Stimulated activated CD4-positive, alpha-beta T cell treated with anti-CD3 and anti-CD28 coated beads, Interleukin-15, amount 100 ng/mL, for 48 hours (primary cell): ENCODE measurements at places on chromosomes 2 and 18.

DNA sequence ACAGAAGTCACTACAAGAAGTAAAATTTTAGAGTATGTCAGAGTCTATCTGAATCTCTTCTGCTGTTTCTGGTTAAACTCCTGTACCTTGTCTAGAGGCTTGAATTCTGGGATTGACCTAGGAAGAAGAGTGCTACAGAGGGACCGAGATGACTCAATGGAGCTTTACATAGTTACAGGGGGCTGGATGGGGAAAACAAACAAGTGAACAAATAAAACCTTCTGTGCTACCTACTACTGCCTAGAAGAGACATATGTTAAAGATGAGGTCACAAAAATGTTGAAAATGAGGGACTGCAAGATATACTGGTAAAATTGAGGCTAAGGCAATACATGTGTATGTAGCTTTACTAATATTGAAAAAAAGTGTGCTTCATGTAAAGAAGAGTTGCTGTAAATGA, 265.4 kb upstream of the TFPI start:
- no peak for DNase-seq

GRCh38 chr2:235206399-235206798, 254.6 kb downstream of the SH3BP4 start:
- DNase-seq, result no peak

GRCh38 chr2:6834163-6834562, 31.5 kb downstream of the CMPK2 start:
- no peak for DNase-seq

DNA sequence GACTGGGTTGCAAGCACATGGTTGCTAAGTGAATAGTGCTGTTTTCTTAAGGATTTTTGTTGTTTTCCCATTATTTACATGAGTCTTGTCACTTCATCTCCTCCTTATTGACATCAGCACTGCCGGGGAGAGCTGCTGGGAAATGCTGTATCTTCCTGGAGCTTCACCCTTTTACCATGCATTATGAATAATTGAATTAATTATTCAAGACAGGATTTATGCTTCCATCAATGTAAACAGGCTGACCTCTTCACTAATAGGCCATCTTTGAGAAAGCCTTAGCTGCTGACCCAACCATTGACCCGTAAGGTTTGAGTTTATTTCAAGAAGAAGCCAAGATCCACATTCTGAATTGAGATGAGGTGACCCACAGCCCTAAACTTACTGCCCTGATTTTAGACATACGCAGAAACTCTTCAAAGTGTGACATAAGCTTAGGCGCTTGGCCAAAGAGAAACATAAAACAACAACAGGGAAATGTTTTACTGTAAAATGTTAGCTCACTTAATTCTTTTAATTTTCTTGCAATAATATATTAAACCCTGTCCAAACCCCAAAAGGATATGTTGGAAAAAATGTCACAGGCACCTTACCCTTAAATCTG, 365.5 kb upstream of the SYT4 start:
- no peak for DNase-seq

DNA sequence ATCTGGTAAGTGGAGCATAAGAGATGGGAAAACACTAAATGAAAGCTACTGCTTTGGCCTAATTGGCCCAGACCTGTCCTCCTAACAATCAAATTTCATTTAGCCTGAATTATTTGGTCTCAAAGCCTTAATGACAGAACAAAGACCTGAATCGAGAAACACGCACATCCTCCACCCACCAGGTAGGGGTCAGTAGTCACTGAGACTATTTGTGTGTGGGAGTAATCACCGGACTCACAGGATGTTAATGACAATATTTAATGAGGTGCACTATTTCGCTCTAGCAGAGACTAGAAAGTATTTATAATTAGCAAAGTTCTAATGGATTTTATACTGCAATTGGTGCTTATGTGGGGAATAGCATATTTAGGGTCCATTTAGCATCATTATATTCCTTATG, 68.1 kb downstream of the RBM43 start:
- DNase-seq, result no peak

- DNase-seq, result no peak
Observed at GRCh38 chr2:178830451-178830850, 23.2 kb upstream of the TTN start.

- no peak for DNase-seq
Observed at GRCh38 chr2:188285049-188285448, 6.6 kb upstream of the GULP1 start.

GRCh38 chr2:1209761-1210160, 203.5 kb upstream of the TPO start:
- DNase-seq, result no peak

GRCh38 chr2:120769787-120770120, 34.1 kb downstream of the GLI2 start:
- no peak for DNase-seq

- no peak for DNase-seq
Observed at GRCh38 chr2:229301237-229301636, 30.1 kb upstream of the PID1 start.

GRCh38 chr2:232261776-232262175, 116.8 kb upstream of the ALPP start:
- no peak for DNase-seq

- no peak for DNase-seq
Observed at GRCh38 chr18:68024716-68025115, 508.2 kb upstream of the DSEL start.
